ENCODE measurements at places on chromosomes 2 and 18.

DNA sequence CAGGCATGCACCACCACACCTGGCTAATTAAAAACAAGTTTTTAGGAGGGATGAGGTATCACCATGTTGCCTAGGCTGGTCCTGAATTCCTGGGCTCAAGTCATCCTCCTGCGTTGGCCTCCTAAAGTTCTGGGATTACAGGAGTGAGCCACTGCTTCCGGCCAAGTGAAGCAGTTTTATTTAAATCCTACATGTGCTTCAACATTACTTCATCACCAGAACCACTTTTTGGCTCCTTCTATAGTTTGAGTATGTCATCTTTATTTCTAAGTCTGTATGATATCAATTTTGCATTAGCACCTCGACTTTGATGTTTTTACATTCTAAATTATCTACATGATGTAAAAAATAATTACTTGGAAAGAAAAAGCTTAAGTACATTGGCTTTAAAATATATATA lies 144.3 kb downstream of the FMNL2 start:
- DNase-seq = no peak

- no peak for DNase-seq
Observed at GRCh38 chr2:235864733-235865515, 303.3 kb downstream of the GBX2 start.

DNA sequence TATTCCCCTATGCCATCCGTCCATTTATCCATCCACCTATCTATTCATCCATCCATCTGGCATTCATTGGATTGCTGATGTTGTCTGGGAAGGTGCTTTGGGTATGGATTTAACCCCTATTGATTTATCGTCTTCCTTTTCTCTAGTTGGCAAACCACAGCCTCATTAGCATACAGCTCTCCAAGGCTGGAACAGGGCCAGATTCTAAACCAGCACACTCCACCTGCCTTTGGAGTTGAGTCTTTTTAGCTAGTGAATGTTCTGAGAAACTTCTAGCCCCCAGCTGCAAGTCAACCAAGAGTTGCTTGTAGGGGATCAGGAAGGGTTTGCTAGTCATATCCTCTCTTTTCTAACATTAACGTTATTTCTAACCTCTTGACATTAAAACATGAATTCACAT lies 90.7 kb downstream of the NRP2 start:
- no peak for DNase-seq

GRCh38 chr2:212124598-212124997 lies 414.0 kb downstream of the ERBB4 start:
- DNase-seq = no peak

DNA sequence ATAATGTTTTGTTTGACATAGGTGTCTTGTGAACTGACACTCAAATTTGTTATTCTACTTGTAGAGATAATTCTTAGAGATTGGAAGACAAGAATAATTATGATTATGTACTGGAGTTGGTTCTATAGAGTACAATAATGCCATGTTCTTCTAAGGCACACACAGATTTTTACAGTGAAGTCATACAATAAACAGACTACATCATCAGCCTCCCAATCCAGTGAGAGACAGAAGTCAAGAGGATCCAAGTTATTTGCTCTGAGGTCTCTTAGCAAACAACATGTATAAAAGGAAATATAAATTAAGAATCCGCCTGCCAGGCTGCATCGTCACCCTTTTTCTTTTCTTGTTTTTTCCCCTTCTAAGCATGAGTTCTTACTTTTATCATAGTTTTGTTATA lies 613.5 kb upstream of the SETBP1 start:
- no peak for DNase-seq

GRCh38 chr2:62435720-62436119 lies 70.3 kb downstream of the TMEM17 start:
- DNase-seq = no peak

- no peak for DNase-seq
Observed at GRCh38 chr2:108612153-108612513, 77.9 kb downstream of the LIMS1 start.

DNA sequence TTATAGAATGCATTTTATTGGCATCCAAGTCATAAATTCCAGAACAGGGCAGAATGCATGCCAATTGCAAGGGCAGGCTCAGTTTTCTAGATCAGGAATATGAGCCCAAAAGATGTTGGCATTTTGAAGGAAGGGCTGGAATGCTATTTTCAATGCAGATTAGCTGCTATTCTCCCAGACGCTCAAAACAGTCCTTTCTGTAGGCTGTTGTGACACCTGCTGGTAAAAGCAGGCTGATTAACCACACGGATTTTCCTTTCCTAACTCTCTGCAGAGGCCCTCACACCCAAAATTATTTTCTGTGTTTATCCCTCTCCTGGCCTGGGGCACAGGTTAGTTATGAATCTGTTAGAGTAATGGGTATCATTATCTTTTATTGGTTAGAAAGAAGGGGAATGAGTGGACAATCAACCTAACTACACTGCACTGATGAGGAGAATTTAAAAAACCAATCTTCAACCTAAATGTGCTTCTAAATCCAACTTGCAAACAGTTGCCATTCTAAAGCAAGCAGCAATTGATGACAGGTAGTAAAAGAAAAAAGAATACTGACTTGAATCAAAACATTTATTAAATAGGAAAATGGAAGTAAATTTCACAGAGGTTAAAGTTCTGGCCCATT lies 94.0 kb downstream of the PLA2R1 start:
- DNase-seq = peak; percentile 56

DNA sequence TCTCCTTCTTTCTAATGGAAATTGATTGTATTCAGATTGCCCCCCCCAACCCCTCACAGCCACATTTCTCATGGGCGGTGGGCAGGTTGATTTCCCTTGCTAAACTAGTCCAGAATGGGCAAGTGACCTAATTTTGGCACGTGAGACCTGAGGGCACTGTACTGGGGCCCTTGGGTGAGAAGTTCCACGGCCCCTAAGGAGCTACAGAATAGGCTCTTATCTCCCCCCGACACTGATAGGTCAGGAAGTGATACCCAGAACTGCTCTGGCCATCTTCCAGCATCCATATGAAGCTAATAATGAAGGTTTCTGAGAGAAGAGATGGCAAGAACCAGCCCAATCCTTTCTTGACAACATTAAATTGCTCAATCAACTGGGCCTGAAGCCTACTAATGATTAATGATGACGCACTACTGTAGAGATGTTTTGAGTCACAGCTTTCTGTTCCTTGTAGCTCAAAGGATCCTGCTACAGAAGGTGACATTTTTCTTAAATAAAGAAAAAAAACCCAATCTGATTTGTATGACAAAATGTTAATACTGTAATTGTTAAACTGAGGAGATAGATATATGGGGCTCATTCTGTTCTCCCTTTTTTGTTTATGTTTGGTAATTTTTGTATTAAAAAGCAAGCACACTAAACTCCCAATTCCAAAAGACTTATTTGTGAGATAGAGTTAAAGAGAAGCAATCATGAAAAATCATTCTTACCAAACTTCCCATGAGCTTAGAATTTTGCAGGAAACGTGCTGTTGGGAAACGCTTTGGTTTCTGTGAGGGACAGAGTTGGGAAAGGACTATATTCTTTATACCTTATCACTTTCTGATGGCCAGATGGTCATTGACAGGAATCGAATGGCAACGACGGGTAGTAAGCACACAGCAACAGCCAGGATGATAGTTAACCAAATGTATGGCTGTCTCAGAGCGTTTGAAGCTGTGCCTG lies 28.2 kb upstream of the NARS1 start:
- DNase-seq = peak; percentile 80

All from RKO (cell line).